BE2C (cell line): ENCODE measurements at places on chromosomes 3 and 15.

- no peak for DNase-seq
Measured at GRCh38 chr3:130565224-130565623, 48.2 kb downstream of the COL6A6 start.

DNA sequence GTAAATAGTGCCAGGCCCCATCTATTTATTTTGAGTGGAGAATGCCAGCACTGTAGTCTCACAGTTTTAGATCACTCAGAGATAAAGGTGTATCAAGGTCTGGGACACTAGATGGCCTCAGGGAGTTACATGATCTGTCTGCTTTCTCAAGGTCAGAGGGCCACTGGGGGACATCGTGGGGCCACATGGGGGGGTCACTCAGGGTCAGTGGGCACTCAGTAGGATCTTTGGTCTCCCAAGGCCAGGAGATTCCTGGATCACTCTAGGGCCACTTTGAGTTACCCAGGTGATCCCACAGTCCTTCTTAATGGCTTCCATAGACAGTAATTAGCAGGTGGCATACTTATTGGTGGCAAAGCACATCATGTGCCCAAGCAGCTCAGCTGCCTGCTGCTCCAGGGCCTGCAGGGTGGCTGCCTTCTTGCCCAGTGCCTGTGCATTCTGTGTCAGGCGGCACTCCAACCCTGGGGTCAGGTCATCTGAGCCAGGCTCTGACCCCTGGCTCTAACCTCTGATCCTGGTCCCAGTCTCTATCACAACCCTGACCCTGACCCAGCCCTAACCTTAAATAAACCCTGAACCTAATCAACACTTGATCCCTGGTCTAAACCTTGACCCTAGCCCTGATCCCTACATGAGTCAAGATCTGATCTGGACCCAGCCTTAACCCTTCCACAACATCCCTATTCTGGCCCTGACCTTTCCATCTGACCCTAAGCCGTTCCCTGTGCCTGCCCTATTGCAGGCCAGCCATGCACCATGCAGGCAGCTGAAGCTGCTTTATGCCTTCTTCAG is 1.8 kb upstream of the LAMB2 start:
- no peak for DNase-seq

GRCh38 chr3:189229196-189229828 is 57.5 kb downstream of the TPRG1 start:
- DNase-seq, result no peak

GRCh38 chr15:59200560-59200959 is 6.1 kb upstream of the LDHAL6B start:
- DNase-seq, result no peak

DNA sequence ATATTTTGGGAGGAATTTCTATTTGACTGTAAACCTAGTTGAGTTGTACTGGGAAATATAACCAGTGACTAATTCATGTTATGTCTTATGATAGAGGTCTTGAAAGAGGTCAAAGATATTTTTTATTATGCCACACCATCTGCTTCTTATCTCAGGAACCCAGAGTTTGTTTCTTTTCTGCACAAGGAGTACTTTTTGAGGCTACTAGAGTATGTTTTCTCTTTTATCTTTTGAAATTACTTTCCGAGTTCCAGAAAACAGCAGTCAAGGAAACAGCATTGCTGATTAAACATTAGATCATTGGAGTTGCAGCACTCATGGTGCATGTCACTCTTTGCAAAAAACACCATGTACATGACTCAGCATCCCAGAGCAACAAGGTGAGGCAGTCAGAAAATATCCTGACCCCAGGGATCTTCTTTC is 645.8 kb upstream of the NR2F2 start:
- no peak for DNase-seq

DNA sequence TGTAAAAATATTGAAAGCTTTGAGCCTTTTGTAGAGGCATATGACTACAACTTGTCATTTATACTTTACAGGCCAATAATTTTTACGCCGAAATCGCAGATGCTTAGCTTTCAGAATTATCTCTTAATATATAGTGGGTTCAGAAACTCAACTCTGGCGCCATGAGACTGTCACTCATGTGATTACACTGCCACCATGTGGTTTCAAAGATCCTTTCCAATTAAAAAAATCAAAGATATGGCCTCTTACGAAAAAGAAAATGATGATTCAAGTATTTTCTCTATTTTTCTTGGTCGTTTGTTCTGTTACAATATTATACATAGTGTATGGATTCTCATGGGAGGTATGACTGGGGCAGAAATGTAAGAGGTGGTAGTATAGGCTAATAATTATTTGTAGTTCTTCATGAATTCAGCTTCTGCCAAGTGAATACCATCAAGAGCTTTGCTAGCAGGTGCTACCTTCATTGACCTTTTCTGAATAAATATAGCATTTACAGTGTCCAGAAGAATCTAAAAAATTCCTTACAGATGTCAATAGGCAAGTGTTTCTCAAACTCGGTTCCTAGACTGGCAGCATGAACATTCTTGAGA is 751.7 kb upstream of the GOLIM4 start:
- peak; percentile 8 for DNase-seq

DNA sequence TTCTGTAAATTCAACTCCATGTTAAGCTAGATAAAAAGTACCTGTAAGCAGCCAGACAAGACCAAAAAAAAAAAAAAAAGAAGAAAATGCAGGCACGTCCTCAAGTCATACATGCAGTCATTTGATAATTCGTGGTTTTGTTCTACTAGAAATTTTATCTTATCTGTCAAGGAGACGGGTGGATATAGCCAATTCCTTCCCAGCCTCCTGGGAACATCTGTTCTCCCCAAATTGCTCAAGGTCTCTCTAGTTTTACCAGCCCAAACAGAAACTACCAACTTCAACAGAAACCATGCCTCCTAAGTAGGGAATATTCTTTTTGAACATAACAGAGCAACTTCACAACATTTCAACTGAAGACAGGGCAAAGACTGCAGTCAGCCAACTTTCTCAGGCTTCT is 19.5 kb downstream of the RYK start:
- no peak for DNase-seq

GRCh38 chr3:22507709-22508108 is 695.4 kb upstream of the UBE2E2 start:
- no peak for DNase-seq

- no peak for DNase-seq
Measured at GRCh38 chr15:60004009-60004845, at the start of gene FOXB1. Gene FOXB1 (plus strand): TSS chr15:60004311. CDS start chr15:60004964, 653 bp downstream.

GRCh38 chr3:118146658-118147375 is 887.8 kb downstream of the IGSF11 start:
- no peak for DNase-seq

DNA sequence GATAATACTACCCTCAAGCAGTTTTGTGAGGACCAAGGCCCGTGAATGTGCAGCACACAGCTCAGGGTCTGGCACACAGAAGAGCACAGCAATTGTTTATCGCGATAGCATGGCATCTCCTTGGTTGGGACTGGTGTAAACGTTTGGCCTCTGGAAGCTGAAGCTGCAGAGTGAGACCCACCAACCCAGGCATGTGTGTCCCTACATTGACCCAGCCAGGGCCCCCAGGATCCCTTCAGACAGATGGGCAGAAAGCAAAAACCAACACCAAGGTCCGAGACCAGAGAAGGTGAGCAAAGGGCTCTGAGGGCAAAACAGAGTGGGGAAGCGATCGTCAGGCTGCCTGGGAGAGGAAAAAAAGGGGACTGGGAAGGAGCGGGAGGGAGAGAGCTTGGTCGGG is 12.6 kb upstream of the PSTPIP1 start:
- no peak for DNase-seq

GRCh38 chr3:74067296-74067695 is 442.6 kb upstream of the PDZRN3 start:
- no peak for DNase-seq

- peak; percentile 71 for DNase-seq
Measured at GRCh38 chr15:78620527-78621421, at the start of gene CHRNA3. Gene CHRNA3 (minus strand): TSS chr15:78620996. CDS start chr15:78620794, 202 bp downstream.

DNA sequence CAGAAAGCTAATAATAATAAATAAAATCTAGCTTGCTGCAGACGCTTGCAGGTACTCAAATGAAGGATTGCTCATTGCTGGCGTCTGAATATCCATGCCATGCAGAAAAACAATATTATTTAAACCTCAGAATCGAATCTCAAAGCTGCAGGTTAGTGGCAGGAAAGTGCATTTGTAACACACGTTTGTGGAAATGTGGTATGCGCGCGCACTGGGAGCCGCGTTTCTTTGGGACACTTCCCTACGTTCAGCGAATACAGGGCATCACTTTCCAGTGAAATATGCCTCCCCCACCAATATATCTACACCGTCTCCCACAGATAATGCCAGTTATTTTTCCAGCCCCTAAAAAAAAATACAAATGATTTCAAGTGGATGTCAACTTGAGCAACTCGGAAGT is 37.1 kb downstream of the ZIC4 start:
- no peak for DNase-seq

DNA sequence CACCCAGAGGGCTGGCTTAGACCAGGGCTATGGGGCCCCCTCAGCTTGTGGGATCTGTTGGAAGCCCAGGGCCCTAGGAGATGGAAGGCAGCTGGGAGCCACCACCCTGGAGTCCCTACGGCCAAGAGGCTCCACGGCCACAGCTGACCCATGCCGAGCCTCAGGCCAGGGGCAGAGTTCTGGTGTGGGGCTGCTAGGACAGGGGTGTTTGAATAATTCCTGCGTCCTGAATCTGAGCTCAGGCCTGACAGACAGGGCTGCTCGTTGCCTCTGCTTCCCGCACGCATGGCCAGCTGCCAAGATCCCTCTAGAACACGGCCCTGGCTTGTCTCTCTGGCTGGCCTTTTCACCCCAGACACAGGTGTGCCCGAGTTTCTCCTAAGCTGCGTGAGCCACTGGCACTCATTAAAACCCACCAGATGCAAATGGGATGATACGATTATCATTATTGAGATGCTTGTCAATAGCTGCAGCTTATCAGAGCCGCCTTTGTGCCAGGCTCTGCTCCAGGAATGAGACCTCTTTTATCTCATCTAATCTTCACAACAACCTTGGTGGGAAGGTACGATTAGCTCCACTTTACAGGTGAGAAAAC is 70.2 kb downstream of the EFCAB12 start:
- DNase-seq, result peak; percentile 61

DNA sequence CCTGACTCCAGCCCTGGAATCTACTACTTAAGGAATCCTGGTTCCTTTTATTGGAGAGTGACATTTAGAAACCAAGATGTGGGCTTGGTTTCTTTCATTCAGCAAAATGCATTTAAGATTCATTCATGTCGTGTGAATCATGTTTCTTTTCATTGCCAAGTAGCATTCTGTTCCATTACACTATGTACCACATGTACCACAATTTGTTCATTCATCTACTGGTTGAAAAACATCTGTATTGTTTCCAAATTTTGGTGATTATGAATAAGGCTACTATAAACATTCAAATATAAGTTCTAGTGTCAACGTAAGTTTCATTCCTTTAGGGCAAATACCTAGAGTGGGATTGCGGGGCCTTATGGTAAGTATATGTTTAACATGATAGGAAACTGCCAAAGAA is 264.2 kb downstream of the VPS13C start:
- no peak for DNase-seq

DNA sequence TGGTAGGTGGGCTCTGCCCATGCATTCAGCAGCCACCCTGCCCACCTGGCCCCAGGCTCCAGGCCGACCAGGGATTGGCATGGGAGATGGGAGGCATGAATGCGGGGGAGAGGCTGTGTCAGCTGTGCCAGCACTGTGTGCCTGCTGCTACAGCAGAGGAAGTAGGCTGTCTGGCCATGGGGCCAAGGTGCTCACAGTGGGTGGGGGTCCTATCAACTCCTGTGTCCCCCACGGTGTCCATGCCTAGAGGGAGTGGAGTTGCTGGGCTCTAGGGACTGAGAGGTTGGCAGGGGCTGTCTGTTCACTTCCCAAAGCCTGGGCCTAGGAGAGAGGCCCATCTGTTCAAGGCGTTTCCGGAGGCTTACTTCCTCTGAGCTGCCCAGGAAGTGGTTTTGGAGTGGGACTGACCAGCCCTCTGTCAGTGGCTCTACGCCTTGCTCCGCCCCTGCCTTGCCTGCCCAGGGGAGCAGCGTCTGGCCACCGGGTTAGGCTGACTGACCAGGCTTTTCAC is 5.8 kb downstream of the PRKCD start:
- DNase-seq, result no peak

DNA sequence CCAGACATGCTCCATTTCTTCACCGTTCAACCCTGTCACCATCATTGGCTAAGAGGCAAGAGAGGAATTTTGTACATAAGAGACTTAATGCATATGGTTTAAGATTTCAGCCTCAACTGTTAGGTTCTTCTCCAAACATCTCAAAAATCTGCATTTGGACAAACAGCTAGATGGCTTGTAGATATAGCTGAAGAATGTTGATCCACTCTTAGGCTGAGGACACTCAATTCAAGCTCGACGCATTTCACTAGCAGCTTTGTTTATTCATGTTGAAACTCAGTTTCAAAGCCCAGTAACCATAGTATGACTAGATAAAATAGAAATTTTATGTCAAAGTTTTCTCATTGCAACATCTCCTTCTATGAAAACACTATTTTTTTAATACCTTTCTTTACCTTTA is 208.2 kb downstream of the THRB start:
- DNase-seq, result no peak

DNA sequence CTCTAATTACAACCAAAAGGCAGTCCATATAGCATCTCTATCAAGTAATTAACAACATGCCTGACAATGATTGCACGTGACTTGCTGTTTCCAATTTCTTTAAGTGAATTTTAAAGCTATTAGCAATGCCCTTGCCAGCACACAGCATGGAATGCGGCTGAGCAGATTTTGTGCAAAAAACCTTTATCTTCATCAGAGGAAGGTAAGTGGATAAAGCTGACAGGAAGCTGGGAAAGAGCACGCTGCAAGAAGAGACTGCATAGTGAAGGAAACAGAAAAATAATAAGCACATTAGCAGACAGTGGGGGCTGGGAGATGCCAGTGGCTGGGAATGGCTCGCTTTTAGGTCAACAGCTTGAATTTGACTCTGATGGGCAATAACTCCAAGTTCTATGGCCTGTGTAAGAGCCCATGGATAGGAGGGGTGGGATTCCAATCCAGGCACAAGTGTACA is 138.8 kb downstream of the PDZRN3 start:
- peak; percentile 51 for DNase-seq
